Effector memory CD4-positive, alpha-beta T cell (primary cell): ENCODE measurements at places on chromosomes 11 and 22.

GRCh38 chr11:33700063-33700501 lies 544 bp downstream of the C11orf91 start:
- no peak for DNase-seq
- peak overlapping the region; percentile 63 for H3K4me3 ChIP-seq
- no peaks in the 10 kb centered on the region for H3K27me3 ChIP-seq
- H3K4me1 ChIP-seq: peaks cover 12% of the 10 kb centered on the region

- H3K36me3 ChIP-seq: no peaks in the 10 kb centered on the region
- H3K4me3 ChIP-seq: no peak overlapping the region
- H3K27me3 ChIP-seq: no peaks in the 10 kb centered on the region
- no peaks in the 10 kb centered on the region for H3K4me1 ChIP-seq
- no peak for DNase-seq
Observed at GRCh38 chr11:78603792-78604191, 29.1 kb upstream of the NARS2 start.

DNA sequence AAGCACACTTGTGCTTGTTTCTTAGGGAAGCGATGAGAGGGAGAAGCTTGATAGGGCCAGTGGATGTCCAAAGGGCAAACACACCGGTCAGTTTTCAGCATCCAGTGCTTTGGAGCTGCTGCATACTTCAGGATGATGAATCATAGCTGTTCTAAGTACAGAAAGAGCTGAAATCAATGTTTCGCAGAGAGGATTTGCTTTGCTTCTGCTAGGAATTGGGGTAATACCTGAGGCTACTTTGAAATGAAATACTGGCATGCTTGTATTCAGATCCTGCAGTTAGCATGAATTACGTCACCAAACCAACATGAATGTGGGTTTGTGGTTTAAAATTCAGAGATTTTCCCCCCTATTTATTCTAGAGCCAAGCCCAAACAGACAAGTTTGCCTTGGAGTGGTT lies 41.7 kb upstream of the SC5D start:
- H3K4me1 ChIP-seq: no peaks in the 10 kb centered on the region
- H3K36me3 ChIP-seq: no peaks in the 10 kb centered on the region
- no peak for DNase-seq
- H3K27ac ChIP-seq: no peak overlapping the region
- H3K4me3 ChIP-seq: no peak overlapping the region

DNA sequence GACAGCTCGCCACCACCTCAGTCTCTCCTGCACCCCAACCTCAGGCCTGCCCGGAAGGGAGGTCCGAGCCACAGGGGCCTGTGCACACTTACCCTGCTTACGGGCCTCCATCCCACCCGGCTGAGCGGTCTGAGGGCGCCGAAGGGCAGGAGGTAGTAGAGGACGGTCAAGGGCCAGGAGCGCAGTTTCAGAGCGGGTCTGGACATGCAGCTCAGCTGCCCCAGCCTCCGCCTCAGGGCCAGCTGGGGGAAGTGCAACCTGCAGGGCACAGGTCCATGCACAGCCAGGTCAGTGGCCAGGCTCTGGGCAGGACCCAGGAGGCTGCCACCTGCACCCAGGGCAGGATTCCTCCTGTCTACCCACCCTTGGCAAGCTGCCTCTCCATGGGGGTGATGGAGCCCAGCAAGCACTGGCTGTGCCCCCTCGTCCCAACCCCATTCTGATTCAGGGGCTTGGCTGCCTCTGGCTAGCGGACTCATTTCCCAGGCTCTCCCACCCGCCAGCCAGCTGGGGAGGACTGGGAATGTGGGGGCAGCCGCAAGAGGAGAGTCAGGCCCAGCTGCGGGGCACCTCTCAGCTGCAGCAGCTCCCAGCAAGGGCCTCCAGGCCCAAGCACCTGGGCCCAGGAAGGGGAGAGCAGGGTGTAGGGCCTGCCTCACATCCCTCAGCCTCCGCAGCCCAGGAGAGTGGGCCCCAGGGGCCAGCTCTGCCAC lies 38.3 kb downstream of the PISD start:
- H3K27ac ChIP-seq: no peak overlapping the region
- H3K4me1 ChIP-seq: no peaks in the 10 kb centered on the region
- H3K27me3 ChIP-seq: no peaks in the 10 kb centered on the region
- DNase-seq: no peak

DNA sequence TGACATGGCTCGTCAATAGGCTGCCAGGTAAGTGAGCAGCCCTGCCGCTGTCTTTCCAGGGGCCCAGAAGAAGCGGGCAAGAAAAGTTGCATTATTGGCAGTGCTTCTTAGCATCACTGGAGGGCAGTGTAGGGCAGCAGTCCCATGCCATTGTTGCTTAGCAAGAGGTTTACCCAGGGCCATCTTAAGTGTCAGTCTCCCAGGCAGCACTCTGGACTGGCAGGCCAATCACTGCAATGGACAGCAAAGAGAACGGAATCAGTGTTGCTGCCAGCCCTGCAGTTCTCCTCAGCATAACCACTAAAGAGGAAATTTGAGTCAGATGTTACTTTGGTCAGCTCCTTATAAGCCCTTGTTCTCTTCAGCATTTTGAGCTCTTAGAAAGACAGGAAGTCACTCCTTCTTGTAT lies 13.4 kb upstream of the GRK2 start:
- H3K36me3 ChIP-seq: peaks cover 94% of the 10 kb centered on the region
- DNase-seq: no peak
- H3K27ac ChIP-seq: no peak overlapping the region
- no peak overlapping the region for H3K4me3 ChIP-seq
- H3K27me3 ChIP-seq: no peaks in the 10 kb centered on the region
- peaks cover 8% of the 10 kb centered on the region for H3K4me1 ChIP-seq

DNA sequence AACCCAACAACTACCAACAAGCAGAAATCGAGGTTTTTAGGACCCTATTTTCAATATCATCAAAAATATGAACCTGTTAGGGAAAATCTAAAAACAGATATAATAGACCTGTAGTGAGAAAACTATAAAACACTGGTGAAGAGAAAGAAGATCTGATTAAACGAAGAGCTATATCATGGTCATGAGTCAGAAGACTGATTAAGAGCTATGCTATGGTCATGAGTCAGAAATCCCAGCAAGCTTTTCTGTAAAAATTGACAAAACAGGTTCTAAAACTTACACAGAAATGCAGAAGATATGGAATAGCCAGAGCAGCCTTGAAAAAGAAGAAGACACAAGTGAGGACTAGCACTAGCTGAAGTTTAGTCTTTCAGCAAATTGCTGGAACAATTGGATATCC lies 345.0 kb downstream of the TBC1D22A start:
- peaks cover 4% of the 10 kb centered on the region for H3K36me3 ChIP-seq
- H3K27me3 ChIP-seq: no peaks in the 10 kb centered on the region
- H3K4me3 ChIP-seq: no peak overlapping the region
- no peaks in the 10 kb centered on the region for H3K4me1 ChIP-seq

DNA sequence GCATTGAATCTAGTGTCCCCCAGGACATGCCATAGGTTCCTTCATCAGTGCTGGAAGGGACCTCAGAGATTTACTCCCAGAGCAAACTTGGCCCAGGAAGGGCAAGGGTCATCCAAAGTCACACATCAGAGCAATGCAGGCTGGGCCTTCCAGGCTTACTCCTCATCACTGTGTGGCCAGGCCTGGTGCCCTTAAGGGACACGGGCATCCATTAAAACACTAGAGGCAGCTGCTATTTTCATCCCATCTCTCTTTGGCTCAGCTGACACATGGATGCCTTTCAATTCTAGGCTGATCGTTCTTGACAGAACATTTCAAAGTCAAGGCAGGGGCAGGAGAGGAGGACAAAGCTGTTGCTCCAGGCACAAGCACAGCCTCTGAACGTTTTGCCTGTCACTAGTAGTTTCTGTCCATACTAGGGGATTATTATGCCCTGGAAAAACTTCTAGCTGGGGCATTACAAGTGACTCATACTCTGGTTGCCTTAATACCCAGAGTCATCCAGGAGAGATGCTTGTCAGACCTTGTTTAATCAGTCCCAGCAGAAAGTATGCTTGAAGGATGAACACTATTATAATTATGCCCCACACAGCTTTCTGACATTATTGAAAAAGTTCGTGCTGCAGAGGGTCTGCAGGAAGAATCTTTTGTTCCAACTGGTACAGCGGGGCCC lies 240.3 kb downstream of the TENM4 start:
- no peak overlapping the region for H3K4me3 ChIP-seq
- H3K27ac ChIP-seq: no peak overlapping the region
- H3K36me3 ChIP-seq: no peaks in the 10 kb centered on the region
- no peaks in the 10 kb centered on the region for H3K27me3 ChIP-seq

GRCh38 chr11:105297463-105297862 lies 157.9 kb upstream of the CARD18 start:
- H3K4me3 ChIP-seq: no peak overlapping the region
- DNase-seq: no peak
- H3K36me3 ChIP-seq: no peaks in the 10 kb centered on the region
- no peaks in the 10 kb centered on the region for H3K27me3 ChIP-seq
- no peak overlapping the region for H3K27ac ChIP-seq
- no peaks in the 10 kb centered on the region for H3K4me1 ChIP-seq

GRCh38 chr22:46547179-46547882 lies 9.9 kb upstream of the CELSR1 start:
- no peak overlapping the region for H3K4me3 ChIP-seq
- no peaks in the 10 kb centered on the region for H3K4me1 ChIP-seq
- no peaks in the 10 kb centered on the region for H3K36me3 ChIP-seq
- no peak for DNase-seq
- peaks cover 7% of the 10 kb centered on the region for H3K27me3 ChIP-seq

- H3K4me1 ChIP-seq: no peaks in the 10 kb centered on the region
- DNase-seq: no peak
- no peaks in the 10 kb centered on the region for H3K27me3 ChIP-seq
- H3K4me3 ChIP-seq: no peak overlapping the region
- H3K27ac ChIP-seq: no peak overlapping the region
Observed at GRCh38 chr11:108019870-108020540, 11.3 kb downstream of the CUL5 start.

DNA sequence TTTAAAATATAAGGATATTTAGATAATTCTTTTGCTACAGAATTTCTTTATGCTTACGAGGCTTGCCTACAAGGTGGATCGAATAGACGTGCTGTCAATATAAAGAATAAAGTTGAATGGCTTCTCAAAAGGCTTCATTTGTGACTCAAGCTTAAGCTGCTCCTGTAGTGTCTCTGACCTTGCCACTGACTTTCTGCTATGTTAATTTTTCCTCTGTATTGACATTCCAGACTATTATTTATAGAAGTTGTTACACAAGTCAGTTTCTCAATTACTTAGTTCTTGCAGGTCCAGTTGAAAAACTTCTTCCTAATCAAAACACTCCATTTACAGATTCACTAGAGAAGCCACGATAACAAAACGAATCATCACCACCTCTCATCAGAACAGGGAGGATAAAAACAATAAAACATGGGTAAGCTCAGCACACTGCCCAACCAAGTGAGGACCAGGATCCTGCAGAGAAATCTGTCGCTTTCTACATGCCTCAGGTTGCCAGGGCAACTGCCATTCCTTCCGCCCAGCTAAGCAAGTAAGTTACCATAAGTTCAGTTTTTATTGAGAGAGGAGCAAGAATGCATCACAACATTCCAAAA lies 39.0 kb upstream of the CHKA start:
- no peaks in the 10 kb centered on the region for H3K27me3 ChIP-seq
- DNase-seq: no peak
- H3K4me1 ChIP-seq: no peaks in the 10 kb centered on the region
- no peak overlapping the region for H3K27ac ChIP-seq
- peaks cover 18% of the 10 kb centered on the region for H3K36me3 ChIP-seq

DNA sequence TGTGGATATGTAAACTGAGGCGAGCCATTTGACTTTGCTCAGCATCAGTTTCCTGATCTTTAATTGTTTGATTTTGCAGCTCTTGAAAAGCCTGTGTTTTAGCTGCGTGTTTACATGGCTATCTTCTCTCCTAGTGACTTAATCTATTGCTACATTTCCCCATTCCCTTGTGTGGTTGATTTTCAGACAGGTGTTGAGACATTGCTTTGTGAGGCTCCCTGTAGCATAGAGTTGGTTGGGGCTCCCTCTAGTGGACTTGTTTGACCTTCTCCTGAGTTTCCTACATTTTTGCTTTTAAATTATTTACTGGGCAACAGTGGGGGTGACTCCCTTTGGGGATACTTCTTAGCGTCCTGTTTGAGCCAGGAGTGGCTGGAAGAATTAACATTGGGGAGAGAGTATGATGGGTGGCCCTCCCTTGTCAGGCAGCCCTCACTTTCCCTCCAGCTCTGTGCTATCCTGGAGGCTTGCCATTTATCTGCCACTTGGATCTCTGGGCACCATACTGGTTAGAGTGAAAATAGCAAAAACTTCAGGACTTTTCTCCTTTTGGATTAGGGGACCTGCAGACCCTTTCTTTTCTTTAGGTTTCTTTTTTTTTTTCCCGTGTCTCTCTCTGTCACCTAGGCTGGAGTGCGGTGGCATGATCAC lies 9.2 kb upstream of the CBL start:
- H3K27me3 ChIP-seq: no peaks in the 10 kb centered on the region
- H3K36me3 ChIP-seq: no peaks in the 10 kb centered on the region
- H3K4me1 ChIP-seq: peaks cover 3% of the 10 kb centered on the region

GRCh38 chr11:36008584-36008983 lies 64.7 kb downstream of the LDLRAD3 start:
- no peak overlapping the region for H3K27ac ChIP-seq
- H3K27me3 ChIP-seq: no peaks in the 10 kb centered on the region
- H3K4me3 ChIP-seq: no peak overlapping the region
- no peaks in the 10 kb centered on the region for H3K36me3 ChIP-seq

DNA sequence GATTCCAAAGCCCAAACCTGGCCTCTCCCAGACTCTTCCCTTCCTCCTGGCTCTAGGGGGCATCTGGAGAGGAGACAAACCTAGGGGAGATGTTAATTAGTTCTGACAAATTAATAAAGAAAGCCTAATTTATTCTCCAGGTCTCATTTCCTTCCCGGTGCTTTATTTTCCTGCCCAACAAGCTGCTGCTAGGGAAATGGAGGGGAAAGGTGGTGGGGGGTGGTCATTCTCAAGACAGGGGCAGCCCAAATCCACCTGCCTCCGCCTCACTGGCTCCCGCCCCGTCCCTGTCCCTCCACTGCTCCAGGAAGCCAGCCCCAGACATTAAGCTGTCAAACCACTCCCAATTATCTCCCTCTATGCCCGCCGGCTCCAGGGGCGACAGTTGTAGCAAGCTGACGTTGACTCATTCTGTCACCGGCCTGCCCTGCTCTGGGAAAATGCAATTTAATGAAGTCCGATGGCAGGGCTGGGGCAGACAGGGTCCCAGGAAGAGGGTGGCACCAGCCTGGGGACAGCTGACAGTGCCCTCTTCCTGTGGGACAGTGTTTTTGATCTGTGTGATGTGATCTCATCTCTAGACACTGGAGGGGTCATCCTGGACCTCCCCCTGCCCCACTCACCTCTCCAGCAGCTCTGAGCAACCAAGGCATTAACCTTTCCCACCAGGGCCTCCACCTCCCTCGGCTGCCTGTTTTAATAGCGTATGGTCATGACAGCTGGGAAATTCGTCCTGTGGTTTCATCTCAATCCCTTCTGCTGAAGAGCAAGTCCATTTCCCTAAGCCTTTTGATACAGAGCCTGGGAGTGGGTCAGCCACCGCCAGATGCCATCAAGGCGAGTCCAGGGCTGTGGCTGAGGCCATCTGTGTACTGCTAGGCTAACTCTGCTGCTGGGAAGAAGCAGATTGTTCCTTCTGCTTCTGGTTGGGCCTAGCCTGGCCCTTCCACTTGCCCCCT lies 27.1 kb downstream of the NECTIN1 start:
- H3K27me3 ChIP-seq: no peaks in the 10 kb centered on the region
- no peak for DNase-seq
- no peak overlapping the region for H3K4me3 ChIP-seq
- no peaks in the 10 kb centered on the region for H3K4me1 ChIP-seq
- H3K27ac ChIP-seq: no peak overlapping the region
- no peaks in the 10 kb centered on the region for H3K36me3 ChIP-seq

- H3K27me3 ChIP-seq: no peaks in the 10 kb centered on the region
- peaks cover 23% of the 10 kb centered on the region for H3K4me1 ChIP-seq
- peak within 1 kb of the TSS; percentile 74 for H3K27ac ChIP-seq
- peak within 1 kb of the TSS; percentile 82 for H3K4me3 ChIP-seq
- peaks cover 48% of the 10 kb centered on the region for H3K36me3 ChIP-seq
Observed at GRCh38 chr11:112086422-112087191, at the start of the genes SDHD and TIMM8B. TSS of gene SDHD (plus strand) at chr11:112086873. CDS start at chr11:112086908, 35 bp downstream. TSS of gene TIMM8B (minus strand) at chr11:112086756. CDS start at chr11:112086723, 33 bp downstream.

- H3K4me1 ChIP-seq: no peaks in the 10 kb centered on the region
- H3K27ac ChIP-seq: no peak overlapping the region
- no peaks in the 10 kb centered on the region for H3K36me3 ChIP-seq
Observed at GRCh38 chr11:107704451-107704850, 7.4 kb downstream of the SLN start.
